Hematopoietic multipotent progenitor cell treated with erythropoietin and hydrocortisone succinate and interleukin-3 and kit ligand, for 15 days (in vitro differentiated cells): ENCODE measurements at places on chromosomes 4 and X.

- no peak for DNase-seq
These were observed 129.4 kb upstream of the TENT5D start for GRCh38 chrX:80290834-80291233.

- DNase-seq: no peak
These were observed 4.1 kb downstream of the KDR start for GRCh38 chr4:55121246-55121645.

GRCh38 chr4:88533088-88533790 is 9.7 kb upstream of the PYURF start:
- DNase-seq: no peak

DNA sequence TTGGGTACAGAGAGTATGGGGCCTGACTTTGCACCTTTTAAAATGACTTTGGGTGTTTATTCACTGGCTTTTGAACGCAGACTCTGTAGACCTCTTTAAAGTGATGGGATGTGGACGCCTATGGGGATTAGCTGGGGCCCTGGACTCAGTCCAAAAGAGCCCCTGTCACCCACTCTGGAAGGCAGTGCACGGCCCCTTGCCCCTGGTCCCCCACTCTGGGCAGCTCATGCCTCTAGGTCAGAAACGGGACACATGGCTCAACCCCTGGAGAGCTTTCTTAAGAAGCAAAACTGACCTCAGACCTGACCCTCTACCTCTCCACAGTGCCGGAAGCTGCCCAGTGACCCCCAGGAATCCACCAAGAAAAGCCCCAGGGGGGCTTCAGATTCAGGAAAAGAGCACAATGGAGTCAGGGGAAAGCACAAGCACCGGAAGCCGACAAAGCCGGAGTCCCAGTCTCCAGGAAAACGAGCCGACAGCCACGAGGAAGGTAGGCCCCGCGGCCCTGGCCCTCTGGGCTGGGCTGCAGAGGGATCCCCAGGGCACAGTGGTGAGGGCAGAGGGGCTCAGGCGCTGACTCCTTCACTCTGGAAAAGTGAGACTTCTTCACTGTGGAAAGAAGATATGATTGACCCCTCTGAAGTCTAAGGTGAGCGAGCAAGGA is 38.4 kb downstream of the BCORL1 start:
- no peak for DNase-seq

GRCh38 chrX:120428309-120428708 is 40.8 kb downstream of the LAMP2 start:
- DNase-seq: no peak

- DNase-seq: no peak
These were observed 985.1 kb upstream of the SLIT2 start for GRCh38 chr4:19266566-19266965.

- peak; percentile 14 for DNase-seq
These were observed 65.9 kb upstream of the HPF1 start for GRCh38 chr4:169823685-169824084.

GRCh38 chrX:11064276-11064675 is 46.9 kb upstream of the HCCS start:
- DNase-seq: no peak

GRCh38 chrX:121103381-121103780 is 56.0 kb downstream of the GLUD2 start:
- DNase-seq: no peak

GRCh38 chr4:158020176-158020575 is 152.6 kb downstream of the GASK1B start:
- DNase-seq: no peak

- DNase-seq: peak; percentile 65
These were observed 109.0 kb upstream of the ACSL4 start for GRCh38 chrX:109841869-109842579.

DNA sequence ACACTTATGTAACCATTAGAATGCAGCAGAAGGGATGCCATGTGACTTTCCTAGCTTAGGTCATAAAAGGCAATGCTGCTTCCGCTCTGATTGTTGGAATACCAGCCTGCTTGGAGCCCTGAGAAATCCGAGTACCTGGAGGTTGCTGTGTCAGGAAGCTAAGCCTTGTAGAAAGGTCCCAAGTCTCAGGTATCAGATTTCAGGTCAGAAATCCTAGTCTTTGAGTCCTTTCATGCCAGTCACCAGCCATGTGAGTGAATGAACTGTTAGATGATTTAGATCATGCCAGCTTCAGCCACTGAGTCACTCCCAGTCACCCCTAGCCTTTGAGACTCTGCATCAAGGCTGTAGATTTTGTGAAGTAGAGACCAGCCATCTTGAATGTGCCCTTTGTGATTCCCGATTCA is 23.5 kb downstream of the RAP1GDS1 start:
- DNase-seq: no peak
